Tibial artery (tissue), 4 donors: ENCODE measurements at places on chromosomes 6 and 20.

- no peak for DNase-seq
Observed at GRCh38 chr20:48282591-48283228, 497.4 kb upstream of the SULF2 start.

- no peak for DNase-seq
Observed at GRCh38 chr6:139640448-139640847, 266.0 kb upstream of the CITED2 start.

DNA sequence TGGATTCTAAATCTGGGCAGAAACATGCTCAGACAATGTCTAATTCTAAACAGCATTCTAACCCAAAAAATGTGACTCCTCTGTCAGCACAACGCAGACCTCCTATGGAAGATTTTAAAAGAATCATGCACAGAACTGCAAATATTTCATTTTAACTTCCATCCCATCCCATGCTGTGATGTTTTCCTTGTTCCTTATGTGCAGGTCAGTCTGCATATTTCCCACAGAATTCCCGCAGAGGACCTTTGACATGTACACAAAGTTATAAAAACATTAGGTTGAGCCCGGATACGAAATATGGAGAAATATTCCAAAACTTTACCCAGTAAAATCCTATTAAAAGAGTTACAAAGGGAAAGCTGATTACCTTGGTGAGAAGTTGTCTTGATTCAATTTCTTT is 467.1 kb upstream of the EPHA7 start:
- DNase-seq = no peak

- no peak for DNase-seq
Observed at GRCh38 chr6:37262446-37263026, 4.6 kb upstream of the TMEM217 start.

DNA sequence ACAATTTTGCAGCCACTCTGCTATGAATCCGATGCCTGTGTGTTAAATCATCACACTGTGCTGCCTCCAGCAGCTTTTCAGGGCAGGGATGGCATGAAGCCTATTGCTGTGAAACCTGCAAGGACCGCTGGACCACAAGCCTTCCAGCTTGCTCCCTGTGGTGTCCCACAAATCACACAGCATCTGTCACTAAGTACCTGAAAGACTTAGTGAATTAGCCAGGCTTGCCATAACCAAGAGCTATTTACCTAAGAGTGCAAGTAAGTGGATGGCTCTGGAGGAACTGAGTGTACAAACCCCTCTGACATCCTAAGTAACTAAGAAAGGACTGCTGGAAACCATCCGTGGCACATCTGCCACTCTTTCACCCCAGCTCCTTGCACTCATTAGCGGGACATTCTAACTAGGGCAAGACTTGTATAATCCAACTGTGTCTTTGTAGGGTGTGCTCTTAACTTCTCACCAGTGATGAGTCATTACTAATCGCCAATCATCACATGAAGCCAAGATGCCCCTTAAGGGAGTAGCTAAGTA is 34.7 kb downstream of the FOXQ1 start:
- DNase-seq = no peak

DNA sequence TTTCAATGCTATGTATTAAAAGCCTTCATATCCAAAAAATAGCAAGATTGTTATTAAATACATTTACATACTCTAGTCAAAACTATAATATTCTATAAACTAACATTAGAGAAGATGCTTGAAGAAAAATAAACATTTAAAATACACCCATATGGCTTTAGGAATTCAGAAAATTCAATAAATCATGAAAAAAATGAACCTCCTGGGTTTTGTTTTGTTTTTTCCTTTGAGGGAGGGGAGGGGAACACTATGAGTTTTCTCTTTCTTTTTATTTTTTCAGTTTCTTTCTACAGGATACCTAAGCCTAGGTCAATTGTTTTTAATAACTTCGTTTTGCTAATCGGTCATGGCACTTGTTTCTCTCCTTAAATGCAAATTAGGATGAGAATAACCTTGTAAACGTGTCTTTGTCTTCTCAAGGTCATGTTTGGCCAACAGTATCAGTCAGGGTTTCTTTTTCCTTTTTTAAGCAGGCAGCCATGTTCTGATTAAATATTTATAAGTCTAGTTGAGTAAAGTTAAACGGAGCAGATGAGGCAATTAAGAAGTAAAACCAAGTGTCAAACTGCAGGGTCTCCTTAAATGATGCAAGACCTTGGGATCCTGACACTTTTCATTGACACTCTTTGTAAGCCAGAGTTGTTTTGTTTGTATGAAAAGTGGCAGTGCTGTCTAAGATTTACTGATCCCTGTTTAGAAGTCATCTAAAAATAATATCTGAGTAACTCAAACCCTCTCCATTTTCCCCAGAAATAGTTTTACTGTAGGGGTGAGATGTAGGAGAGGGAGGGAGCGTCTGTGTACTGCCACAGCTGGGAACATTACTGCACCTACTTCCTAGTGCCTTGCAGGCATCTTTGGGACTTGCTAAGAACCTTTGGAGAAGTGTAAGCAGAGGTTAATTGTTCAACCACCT is 392.3 kb downstream of the PLCB1 start:
- no peak for DNase-seq

DNA sequence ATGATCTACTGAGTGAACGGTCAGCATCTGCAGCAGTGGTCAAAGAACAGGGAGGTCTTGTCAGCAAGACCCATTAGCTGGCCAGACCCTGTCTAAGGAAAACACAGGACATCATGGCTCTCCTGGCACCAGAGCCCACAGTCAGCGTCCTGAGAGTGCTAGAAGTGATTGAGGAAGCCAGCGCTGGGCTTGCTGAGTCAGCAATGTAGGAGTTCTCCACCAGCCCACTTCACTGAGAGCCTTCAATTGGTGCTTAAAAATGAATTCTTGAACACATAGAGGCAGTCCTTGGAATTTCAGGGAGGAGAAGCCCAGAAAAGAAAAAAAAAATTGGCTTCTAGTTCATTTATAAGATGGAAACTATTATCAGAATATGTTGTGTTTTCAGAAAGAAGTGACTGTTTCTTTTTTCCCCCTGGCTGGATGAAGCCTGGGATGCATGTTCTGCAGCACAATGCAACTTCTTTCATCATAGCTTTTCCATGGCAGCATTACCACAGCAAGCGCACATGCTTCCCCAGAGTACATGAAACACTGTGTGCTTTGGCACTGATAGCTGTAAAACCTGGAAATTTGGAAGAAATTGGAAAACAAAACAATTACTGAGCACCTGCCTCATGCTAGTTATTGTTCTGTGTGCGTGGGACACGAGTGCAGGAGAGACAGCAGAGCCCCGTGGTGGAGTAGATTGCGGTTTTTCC is 899.9 kb downstream of the C6orf118 start:
- DNase-seq = no peak

DNA sequence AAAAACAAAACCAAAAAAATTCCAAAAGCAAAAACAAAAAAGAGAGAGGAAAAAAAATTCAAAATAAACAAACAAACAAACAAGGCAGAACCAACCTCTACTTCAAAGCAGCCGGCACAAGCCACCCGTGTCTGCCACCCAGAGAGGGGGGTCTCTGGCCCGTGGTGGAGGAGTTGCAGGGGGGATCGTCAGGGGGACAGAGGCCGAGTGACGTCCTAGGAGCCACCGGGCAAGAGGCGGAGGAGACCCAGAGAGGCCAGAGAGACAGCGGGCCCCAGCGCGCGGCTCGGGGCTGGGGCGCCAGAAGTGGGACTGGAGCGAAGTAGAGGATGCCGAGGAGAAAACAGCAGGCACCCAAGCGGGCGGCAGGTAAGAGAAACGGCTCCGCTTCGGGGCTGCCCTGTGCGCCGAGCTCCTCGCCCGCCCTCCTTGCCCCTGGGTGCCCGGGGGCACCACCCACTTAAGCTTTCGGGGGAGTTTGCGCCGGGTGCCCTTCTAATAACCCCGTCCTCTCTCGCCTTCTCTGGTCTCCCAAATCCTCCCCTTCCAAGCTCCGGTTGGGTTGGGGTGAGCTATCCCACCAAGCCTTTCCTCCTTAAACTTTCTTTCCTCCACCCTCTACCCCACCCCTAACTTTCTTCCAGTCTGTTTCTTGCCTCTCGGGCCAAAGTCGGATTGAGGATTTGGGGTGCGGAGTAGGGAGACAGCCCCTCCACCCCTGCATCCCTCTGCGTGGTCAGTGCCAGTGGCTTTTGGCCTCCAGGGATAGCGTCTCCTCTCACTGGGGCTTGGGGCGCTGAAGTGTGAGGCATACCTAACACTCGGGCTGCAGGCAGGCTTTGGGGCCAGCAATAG is 1.0 kb downstream of the TSHZ2 start:
- no peak for DNase-seq

GRCh38 chr20:4813076-4813862 is 91.6 kb downstream of the PRND start:
- peak; percentile 64 for DNase-seq

GRCh38 chr20:18304618-18305017 is 16.3 kb downstream of the ZNF133 start:
- DNase-seq = no peak

DNA sequence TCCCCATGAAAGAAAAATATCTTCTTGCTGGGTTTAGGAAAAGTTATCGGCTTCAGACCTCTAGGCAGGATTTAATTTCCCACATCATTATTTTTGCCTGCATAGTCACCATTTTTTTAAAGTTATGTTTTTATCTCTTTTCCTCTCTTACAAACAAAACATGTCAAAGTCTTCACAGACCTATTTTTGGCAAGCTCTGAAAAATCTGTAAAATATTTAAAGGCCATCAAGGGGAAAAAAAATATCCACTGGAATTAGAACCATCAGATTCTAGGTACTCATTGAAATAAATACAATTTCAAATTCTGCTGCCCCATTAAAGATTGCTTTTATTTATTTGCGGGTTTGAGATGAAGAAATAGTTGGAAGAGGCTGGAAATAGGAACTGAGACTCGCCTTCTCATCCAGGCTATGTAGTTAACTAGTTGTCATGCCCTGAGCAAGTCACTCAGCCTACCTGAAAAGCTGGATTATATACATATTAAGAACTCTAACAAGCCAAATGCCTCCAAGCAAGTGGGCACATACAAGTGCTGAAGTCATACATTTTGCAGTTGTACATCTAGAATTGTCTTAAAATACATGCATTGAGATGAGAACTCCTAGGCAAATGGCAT is 101.7 kb upstream of the SASH1 start:
- no peak for DNase-seq

- no peak for DNase-seq
Observed at GRCh38 chr6:106474466-106474865, 113.9 kb downstream of the CRYBG1 start.

- DNase-seq = no peak
Observed at GRCh38 chr20:19530006-19530405, 228.1 kb upstream of the RIN2 start.

GRCh38 chr20:48236000-48236970 is 451.0 kb upstream of the SULF2 start:
- DNase-seq = peak; percentile 4

- DNase-seq = no peak
Observed at GRCh38 chr6:70210462-70210861, 92.4 kb downstream of the COL9A1 start.

DNA sequence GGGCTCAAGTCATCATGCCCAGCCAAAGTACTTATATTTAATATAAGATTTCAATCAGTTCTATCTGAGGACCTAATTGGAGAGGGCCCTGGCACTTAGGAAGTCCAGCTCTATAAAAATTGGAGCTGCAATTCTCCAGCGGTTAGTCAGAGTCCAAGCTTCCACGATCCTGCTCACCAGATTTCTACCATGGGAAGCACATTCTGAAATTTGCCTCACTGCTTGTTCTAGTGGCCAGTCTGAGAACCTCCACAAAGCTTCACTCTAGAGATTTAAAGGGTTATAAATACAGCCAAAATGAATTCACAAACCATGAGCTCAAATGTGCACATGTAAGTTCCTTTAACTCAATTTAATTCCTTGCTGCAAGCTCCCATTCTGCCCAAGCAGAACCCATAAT is 33.5 kb downstream of the PNLDC1 start:
- DNase-seq = no peak

DNA sequence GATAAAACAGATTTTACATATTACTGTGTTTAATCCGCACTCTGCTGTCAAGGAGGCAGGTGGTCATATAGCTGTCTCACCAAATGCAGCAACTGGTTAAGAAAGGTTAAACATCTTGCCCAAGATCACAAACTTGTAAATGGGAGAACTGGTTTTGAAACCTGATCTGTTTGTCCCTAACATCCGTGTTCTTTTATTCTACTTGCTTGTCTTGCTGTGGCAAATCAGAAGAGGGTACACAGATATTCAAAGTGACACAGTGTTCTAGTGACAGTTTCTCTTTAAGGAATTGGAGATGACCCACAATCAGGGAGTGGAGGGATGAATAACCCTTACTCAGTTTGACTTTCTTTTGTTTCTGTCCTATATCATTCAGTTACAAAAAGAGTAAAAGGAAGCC is 83.0 kb upstream of the SGK1 start:
- DNase-seq = no peak

DNA sequence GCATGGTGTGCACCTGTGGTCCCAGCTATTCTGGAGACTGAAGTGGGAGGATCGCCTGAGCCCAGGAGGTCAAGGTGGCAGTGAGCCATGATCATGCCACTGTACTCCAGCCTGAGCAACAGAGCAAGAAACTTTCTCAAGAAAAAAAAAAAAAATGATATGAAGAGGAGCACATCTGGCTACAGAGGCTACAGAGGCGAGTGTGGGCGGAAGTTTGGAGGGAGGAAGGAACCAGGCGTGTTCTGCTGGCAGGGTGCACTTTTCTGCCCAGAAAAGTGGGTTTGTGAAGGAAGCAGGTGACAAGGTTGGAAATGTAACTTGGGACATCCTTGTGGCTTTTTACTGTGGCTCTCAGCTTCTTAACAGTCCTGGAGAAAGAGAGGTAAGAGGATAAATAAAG is 96.7 kb downstream of the SNX5 start:
- no peak for DNase-seq

GRCh38 chr6:15491986-15492269 is 170.9 kb downstream of the DTNBP1 start:
- no peak for DNase-seq

GRCh38 chr20:16215041-16215440 is 358.2 kb downstream of the KIF16B start:
- DNase-seq = no peak

- DNase-seq = no peak
Observed at GRCh38 chr20:47865912-47866311, 80.6 kb upstream of the SULF2 start.

DNA sequence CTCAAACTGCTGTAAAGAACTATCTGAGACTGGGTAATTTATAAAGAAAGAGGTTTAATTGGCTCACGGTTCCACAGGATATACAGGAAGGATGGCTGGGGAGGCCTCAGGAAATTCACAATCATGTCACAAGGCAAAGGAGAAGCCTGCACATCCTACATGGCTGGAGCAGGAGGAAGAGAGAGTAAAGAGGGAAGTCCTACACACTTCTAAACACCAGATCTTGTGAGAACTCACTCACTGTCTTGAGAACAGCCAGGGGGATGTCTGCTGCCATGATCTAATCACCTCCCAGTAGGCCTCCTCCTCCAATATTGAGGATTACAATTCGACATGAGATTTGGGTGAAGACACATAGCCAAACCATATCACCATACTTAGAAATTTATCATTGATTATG is 1307.0 kb upstream of the GJE1 start:
- no peak for DNase-seq

DNA sequence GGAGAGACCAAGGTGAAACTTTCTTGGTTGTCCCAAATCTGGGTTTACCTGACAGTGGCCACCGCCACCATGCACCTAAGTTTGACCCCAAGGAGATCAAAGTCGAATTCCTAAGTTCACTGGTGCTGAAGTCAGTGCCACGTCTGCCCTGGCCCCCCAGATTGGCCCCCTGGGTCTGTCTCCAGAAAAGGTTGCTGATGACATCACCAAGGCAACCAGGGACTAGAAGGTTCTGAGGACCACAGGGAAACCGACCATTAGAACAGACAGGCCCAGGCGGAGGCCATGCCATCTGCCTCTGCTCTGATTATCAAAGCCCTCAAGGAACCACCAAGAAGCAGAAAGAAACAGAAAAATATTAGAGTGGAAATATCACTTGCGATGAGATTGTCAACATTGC is 91.2 kb downstream of the DLL1 start:
- no peak for DNase-seq
